Thymus (tissue), 14 donors: ENCODE measurements at places on chromosomes 2 and 18.

DNA sequence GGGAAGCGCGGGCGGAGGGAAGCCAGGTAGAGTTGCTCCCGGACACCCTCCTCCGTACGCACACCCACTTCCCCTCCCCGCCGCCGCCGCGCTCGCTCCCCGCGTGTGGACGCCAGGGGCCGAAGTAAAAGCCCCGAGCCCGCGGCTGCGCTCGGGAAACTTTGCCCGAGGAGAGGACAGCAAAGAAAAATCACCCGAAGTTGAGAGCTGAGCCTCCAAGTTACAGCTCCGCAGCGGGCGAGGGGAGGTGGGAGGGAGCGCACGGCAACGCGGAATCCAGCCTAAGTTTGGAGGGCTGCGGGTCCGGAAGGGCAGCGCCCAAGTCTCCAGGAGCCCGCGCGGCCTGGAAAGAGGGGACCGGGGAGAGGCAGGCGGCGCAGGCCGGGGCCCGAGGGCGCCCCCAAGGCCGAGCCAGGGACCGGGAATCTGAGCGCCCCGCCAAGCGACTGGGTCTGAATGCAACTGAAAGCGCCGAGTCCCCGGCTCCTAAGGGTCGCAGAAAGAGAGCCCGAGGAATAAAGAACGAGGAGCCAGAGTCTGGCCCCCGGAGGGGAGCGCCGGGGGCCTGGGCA is 706 bp upstream of the BCL11A start:
- peak; percentile 79 for DNase-seq

DNA sequence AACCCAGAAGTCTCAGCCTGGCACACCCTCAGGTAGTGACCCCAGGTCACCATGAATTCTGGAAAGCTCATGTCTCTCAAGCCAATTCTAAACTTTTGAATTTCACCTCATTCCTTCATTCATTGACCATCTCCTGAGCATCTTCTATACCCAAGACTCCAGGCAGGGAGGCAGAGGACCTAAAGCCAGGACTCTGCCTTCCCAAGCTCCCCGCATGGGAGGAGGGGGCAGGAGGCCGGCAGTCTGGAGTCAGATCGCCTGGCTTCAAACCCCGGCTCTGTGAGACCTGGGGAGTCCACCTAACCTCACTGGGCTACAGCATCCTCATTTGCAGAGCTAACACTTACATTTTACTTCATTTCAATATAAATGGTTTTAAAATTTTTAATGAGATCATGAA is 59.0 kb downstream of the SMAD7 start:
- DNase-seq: no peak

DNA sequence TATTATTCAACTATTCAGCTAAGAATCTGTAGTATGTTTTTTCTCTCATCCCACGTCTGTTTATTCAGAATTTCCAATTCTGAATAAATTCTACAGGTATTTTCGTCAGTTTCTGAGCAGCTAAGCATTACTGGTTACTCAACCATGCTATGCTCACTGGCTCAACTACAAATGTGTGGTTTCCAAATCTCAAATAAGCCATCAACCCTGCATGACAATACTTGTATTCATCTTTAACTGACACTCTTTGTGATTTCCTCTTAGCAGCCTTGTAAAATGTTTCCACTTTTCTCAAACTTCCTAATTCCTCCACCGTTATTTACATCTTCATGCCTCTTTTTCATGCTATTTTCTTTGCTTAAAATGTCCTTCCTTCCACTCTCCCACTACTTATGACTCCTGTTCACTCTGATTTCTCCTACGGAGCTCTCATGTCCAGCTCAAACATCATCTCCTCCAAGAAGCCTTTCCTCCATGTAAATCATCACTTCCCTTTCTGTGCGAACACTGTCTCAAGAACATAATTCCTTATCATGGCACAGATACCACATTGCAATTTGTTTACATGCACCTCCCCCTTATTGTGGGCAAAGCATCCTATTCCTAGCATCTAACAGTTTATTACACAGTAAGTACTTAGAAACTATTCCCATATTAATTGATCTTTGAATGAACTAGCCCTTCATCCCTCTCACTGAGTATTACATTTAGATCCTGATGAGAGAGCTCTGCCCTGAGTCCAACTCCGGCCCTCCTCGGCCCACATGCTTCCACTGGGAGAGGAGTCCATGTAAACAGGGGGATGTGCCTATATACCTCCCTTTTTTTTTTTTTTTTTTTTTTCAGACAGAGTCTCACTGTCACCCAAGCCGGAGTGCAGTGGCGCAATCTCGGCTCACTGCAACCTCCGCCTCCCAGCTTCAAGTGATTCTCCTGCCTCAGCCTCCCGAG is 10.5 kb downstream of the CCDC88A start:
- DNase-seq: no peak

- DNase-seq: no peak
Observed at GRCh38 chr18:23049698-23050373, 85.4 kb upstream of the CABLES1 start.

GRCh38 chr18:29309366-29309765 is 1132.4 kb upstream of the CDH2 start:
- DNase-seq: no peak

GRCh38 chr2:129803032-129803431 is 176.4 kb upstream of the RAB6C start:
- DNase-seq: no peak

DNA sequence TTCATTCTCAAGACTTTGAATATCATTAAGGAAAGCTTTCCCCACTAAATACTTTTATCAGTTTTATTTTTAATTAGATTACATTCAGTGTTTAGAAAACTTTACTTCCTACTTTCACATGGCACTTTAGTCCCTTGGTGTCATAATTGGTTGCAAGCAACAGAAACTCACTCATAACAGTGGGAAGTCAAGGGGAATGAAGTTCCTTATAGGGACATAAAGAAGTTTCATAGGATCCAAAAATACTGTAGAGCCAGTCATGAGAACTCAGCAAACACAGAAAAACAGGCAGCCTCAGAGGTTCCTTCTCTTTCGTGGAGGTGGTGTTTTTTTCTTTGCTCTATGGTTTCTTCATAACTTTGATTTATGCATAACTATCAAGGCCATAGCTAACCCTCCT is 809.0 kb downstream of the BCL11A start:
- DNase-seq: no peak

DNA sequence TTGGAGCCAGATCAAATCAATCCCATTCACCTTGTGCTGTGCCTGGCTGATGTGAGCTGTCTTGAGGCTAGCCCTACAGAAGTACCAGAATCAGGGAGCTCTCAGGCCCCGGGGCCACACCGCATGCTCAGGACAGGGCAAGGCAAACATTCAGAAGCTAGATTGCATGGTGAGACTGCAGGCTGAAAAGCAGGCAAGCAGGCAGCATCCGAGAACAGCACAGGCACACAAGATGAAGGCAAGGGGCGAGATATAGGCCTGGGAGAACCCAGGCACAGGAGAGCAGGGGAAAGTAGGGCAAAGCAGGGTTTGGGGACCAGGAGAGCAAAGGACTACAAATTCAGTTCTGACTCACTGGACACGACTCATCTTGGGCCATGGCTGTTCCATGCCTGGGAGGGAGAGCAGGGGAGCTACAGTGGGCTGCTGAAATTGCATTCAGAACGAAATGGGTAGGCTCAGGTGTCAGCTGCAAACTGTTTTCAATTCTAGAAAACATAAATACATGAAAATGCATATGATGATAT is 59.6 kb downstream of the GALNT14 start:
- no peak for DNase-seq

GRCh38 chr18:37564711-37565100 is 892 bp downstream of the CELF4 start:
- DNase-seq: peak; percentile 13

GRCh38 chr18:7254163-7254562 is 23.3 kb downstream of the LRRC30 start:
- no peak for DNase-seq

DNA sequence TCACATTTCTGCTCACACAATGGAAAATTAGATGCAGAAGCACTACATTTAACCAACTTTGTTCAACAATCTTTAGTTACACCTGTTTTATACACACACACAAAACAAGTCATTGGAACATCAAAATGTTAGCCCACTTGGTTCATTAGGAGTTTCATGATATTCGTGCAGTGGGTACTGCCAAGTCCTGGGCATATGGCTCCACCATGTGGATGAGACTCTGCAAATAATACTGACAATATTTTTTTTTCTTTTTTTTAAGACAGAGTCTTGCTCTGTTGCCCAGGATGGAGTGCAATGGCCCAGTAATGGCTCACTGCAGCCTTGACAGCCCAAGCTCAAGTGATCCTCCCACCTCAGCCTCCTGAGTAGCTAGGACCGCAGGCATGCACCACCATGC is 34.5 kb upstream of the GRB14 start:
- DNase-seq: no peak

DNA sequence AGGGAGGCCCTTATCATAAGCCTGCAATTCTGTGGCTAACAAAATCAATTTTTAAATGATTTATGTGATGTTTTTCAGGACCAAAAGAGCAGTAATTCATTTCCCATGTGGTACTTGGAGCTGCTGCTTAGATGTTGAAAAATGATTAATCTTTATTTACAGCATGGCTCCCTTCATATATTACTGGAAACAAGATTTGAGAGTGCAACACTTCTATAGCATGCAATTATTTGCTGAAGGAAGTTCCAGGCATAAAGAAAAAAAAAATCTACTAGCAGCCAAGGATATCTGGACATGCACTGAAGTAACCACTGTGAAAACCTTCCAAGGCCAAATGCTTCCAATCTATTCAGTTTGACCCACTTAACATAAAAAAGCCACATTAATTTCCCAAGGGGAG is 186.3 kb downstream of the SLC8A1 start:
- DNase-seq: no peak

DNA sequence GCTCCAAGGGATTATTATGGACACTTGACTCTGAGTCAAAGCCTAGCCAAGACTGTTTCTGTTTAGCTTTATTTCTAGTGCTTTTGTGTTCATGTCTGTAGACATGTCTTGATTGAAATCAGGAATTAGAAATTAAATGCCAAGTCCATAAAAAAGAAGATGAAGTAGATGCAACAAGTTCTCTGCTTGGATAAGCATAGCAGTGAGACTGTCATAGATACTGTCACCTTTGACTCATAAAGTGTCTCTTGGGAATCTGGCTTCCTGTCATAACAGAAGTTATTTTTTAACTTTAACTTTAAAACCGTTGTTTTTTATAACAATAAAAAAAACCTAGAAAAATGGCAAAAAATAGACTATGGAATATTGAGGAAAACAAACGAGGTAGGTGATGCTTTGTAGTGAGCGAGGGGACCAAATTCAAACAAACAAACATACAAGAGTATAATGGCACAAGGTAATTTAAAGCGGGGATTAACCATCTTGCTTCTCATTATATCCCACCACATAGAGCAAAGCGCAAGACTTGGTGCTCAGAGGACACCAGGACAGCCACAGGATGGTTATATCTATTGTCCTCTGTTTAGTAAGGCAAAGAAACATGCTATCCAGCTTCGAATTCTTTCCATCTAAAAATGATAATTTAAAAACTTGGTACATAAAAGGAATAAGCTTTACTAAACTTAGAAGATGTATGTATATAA is 64.6 kb downstream of the CD226 start:
- no peak for DNase-seq

DNA sequence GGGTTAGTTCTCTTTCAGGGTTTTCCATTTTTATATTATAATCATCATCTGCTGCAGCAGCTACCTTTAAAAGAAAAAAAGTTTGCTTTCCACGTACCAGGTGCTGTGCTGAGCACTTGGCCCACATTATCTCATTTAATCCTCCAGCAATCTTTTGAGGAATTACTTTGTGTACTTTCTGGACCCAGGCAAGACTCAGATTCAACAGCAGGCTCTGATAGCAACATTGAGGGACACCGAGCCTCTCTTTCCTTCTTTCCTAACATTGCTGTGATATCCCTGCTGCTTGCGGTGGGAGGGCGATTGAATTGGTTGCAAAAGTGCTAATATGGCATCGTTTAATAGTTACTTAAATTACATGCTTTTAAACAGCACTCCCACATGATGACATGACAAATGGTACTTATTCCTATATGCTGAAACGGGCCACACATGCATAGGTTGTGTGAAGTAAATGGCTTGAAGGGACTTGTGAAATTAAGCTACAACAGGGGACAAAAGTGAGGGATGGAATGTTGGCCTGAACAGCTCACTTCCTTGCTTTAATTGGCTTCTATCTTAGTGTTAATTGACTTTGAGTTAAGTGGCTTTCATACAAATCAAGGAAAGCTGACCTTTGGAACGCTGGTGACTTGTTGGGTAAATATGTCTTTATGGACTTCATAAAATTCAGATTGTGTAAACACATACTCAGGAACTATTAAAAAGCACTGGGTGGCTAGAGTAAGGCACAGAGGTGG is 21.2 kb downstream of the SPRED2 start:
- DNase-seq: no peak

- DNase-seq: no peak
Observed at GRCh38 chr2:207792244-207792785, 22.6 kb upstream of the FZD5 start.
